Stimulated activated CD4-positive, alpha-beta T cell treated with anti-CD3 and anti-CD28 coated beads, Interleukin-4, amount 100 ng/mL, for 24 hours (primary cell): ENCODE measurements at places on chromosomes 6 and 20.

- DNase-seq: no peak
Measured at GRCh38 chr6:164520916-164521315, 788.5 kb downstream of the C6orf118 start.

GRCh38 chr6:21163110-21163837 lies 430.3 kb upstream of the SOX4 start:
- DNase-seq: no peak

DNA sequence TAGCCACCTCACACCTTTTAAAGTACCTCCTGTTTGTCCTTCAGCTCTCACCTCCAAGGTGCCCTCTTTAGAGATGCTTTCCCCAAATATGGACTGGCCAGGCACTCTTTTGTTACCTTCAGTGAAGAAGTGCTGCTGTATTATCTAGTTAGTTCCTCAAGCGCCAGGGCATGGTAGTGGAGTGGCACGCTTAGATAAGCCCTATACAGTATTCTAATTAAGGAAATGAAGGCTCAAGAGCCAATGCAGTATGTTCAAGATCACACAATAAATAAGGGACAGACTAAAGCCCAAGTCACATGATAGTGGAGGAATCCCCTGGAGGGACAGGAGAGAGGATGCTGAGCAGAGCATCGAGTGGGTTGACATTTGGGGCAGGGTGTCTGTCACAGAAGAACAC lies 28.5 kb upstream of the GFOD1 start:
- DNase-seq: no peak

- DNase-seq: no peak
Measured at GRCh38 chr6:109998159-109998785, 20.2 kb downstream of the GPR6 start.

GRCh38 chr6:31737991-31738979 lies 1.5 kb upstream of the MSH5 start:
- DNase-seq: peak; percentile 62

DNA sequence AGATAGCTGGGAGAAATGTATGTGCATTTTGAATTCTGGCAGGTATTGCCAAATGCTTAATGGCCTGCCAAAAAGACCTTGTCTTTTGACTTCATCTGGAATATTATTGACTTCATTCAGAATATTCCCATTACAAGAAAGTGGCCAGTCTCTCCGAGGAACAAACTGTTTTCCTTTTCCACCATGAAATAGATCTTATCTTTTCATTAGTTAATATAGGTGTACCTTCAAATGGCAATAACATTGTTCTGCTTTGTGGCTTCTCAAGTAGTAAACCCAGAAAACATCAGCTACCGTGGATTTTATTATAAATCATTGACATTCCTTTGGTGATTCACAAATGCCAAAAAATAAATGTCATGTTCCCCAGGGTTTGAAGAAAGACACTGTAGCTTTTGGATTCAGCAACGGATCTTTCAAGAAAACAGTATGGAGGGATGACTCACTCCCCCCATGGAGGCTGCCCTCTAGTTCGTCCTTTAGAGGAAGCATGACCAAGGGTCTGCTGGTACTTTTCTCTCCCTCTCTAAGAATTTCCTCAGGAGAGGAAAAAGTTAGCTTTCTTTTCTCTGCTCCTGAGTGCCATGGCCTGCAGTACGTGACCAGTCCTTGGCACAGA lies 1.1 kb upstream of the RNF182 start:
- no peak for DNase-seq

- DNase-seq: no peak
Measured at GRCh38 chr6:133101790-133102189, 139.4 kb upstream of the EYA4 start.
